HT-29 (cell line): ENCODE measurements at places on chromosomes 2 and 18.

GRCh38 chr18:60411715-60412114, 39.1 kb upstream of the MC4R start:
- DNase-seq = peak; percentile 5

GRCh38 chr2:95328358-95329125, 31.4 kb downstream of the KCNIP3 start:
- DNase-seq = no peak

GRCh38 chr2:11155381-11156035, at the start of gene SLC66A3:
Gene SLC66A3, plus strand, starts transcription at chr2:11155467. Its CDS starts 80 bp downstream, at chr2:11155547.
- DNase-seq = peak; percentile 87

- no peak for DNase-seq
Observed at GRCh38 chr2:173985605-173985992, 20.4 kb upstream of the SP3 start.

GRCh38 chr18:54033052-54033451, 191.4 kb downstream of the MBD2 start:
- no peak for DNase-seq

DNA sequence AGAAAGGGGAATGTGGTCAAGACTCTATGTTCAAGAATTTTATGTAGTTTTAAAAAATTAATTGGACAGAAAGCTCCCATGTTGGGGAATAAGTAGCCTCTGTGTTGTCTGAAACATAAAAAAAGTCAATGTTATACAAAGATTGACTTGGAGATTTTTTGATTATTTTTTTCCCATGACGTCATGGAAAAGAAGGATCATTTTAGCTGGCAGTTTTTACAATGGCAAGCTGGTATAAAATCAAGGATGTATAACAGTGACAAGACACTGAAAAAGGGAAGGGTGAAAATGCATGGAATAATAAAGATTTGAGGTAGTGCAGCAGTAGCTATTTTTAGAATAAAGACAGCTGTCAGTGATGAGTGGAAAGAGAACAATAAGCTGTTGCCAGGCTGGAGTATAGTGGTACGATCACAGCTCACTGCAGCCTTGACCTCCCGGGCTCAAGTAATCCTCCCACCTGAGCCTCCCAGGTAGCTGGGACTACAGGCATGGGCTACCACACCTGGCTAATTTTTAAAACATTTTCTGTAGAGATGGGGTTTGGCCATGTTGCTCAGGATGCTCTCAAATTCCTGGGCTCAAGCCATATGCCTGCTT, 9.2 kb downstream of the SLC39A10 start:
- DNase-seq = no peak

- no peak for DNase-seq
Observed at GRCh38 chr2:199646439-199646838, 188.7 kb upstream of the SATB2 start.

DNA sequence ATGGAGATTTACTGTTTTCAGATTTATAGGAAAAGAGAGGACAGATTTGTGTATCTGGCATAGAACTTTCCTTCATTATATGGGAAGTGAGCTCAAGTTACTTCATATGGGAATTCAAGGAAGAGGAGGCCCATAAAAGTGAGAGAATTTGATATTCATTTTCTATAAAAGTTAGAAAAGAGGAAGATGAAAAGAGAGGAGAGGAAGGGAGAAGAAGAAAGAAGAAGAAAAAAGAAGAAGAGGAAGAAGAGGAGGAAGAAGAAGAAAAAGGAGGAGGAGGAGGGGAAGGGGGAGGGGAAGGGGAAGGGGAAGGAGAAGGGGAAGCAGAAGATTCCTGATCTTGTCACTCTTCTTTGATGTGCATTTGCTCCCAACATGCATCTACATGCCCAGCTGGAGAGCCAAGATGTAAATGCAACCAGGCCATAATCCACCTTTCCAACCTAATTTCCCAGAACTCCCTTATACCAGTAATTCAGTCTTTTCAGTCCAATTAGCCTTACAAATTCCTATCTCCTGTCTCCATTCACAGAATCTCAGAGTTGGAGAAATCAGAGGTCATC, 15.7 kb upstream of the NMI start:
- no peak for DNase-seq

- no peak for DNase-seq
Observed at GRCh38 chr18:24204904-24205303, 66.0 kb downstream of the CABYR start.

DNA sequence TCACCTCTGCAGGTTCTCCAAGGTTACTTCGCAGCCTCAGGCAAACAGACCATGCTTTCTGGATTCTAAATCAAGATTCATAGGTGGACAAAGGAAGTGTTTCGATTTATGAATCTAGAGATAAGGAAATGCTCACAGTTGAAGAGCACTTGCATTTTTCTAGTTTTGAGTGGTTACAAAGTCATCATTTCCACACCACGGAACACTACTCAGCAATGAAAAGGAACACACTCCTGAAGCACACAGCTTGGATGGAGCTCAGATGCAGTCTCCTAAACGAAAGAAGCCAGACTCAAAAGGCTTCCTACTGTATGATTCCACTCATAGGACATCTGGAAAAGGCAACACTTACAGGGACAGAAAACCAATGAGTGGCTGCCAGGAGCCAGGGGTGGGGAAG, 31.7 kb downstream of the SDC1 start:
- DNase-seq = no peak

DNA sequence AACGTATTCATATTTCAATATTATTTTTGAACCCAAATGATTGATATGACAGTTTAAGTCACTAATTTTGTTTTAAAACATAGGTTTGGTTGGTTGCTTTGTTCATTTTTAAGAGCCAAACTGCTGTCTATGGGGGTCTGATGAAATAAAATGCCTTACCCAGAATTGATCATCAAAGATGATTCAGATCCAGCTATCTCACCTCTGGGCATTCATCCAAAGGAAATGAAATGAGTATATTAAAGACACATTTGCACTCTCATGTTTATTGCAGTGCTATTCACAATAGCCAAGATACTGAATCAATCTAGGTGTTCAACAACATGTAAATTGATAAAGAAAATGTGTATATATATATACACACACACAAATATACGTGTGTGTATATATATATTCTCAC, 326.9 kb upstream of the GULP1 start:
- DNase-seq = no peak

- no peak for DNase-seq
Observed at GRCh38 chr2:241887806-241888522, 18.4 kb downstream of the RTP5 start.

GRCh38 chr2:95390272-95390880, 12.1 kb upstream of the FAHD2A start:
- no peak for DNase-seq

DNA sequence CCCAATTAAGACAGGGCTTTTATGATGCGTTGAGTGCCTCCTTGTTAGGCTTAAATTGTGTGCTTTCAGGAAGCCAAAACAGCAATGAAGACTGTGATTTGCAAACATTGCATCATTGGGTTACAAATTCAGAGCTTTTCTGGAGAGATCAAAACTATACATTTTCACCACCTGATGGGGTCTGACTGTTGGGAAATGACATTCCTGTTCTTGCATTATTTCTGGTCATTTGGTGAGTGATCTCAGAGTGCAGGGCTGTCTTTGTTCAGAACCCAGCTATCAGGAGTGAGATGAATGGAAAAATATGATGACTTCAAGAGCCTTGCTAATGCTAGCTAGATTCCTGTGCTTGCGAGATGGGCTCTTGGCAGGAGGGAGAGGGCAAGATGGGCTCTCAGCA, 39.1 kb downstream of the SH3RF3 start:
- DNase-seq = no peak

GRCh38 chr2:78644854-78645253, 380.6 kb upstream of the REG3G start:
- DNase-seq = no peak

- DNase-seq = no peak
Observed at GRCh38 chr2:235685024-235685721, 191.3 kb downstream of the AGAP1 start.

- DNase-seq = no peak
Observed at GRCh38 chr2:39994151-39994550, 215.1 kb upstream of the THUMPD2 start.

DNA sequence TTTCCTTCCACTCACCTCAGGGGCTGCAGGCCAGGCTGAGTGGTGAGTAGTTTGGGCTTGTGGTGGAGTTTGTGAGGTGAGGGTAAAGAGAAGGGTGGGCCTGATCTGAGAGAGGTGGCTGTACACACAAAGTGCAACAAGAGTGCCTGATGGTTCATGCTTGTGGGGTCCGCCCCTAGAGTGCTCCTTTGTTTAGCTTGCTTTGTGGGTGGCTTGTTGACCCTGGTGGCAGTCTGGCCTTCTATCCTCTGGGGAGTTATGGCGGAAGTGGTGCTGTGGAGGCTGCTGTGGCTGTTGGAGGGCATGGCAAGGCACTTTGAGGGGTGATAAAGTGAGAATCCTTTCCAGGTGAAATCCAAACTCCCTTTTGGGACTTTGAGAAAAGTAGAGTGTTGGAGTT, 10.6 kb downstream of the UBE2F start:
- no peak for DNase-seq

DNA sequence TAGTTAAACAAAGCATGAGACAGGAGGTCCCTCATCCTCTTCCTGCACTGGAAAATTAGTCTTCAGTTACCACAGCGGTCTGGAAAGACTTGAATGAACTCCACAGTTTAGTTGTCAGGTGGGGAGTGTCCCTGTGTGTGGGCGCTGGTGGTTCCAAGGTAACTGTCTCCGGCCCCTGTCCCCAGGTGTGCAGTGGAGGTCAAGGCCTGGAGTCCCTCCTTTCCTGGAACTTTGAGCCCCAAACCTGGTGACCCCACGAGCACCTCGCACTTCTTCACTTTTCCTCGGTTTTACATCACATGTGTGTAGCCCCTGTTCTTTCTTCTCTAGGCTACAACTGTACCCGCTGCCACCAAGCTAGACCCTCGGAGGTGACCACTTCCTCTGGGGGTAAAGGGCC, 28.0 kb upstream of the INHBB start:
- DNase-seq = no peak

GRCh38 chr2:73701968-73702665, 35.0 kb downstream of the TPRKB start:
- DNase-seq = no peak

DNA sequence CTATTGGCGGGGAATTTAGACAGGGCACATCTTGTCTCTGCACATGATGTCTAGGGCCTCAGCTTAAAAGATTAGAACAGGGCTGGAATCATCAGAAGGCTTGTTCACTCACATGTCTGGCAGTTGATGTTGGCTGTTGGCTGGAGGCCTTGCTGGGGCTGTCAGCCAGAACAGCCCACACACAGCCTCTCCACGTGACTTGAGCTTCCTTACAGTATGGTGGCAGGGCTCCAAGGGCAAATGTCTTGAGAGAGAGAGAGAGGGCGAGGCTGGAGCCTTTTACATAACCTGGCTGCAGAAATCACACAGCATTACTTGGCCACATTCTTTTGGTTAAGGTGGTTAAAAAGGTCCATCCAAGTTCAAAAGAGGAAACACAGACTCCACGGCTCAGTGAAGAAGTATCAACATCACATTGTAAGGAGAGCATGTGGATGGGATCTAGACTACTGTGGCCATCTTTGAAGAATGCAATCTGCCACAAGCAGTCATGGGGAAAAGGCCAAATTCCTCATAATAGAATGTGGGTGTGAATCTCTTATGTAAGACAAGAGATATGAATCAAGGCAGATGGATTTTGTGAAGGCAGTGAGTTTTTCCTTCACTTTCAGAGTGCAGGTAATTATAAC, 30.4 kb downstream of the SRSF7 start:
- no peak for DNase-seq

DNA sequence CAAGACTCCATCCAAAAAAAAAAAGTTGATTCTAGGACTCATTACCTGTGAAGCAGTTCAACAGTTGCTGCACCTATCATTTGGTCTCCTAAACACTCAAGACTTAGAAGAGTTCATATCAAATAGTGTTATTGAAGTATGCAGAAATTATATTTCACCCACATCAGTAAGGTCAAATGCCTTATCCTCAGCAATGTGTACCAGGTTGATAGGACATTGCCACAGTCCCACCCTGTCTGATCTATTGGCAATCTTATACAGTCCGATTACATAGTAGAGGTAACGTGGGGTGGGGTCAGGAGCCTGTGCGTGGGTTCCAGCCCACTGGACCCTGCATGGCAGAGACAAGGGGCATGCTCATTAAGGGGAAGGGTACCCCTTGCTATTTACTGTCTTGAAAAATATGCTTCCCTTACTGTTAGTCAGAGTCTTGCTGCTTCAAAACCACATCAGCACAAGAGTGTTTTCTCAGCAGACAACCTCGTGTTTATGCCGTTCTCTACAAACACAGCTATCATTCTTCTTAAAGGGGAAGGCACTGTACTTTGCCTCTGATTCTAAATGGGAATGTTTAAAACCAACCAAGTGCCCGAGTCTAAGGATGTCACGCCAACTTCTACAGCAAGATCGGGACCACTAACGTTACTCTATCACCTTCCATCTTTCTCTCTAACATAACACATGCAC, 115.2 kb downstream of the MTCL1 start:
- no peak for DNase-seq

GRCh38 chr2:36589230-36589630, 8.7 kb downstream of the FEZ2 start:
- no peak for DNase-seq

GRCh38 chr2:144004742-144005141, 515.2 kb downstream of the ZEB2 start:
- no peak for DNase-seq
